ENCODE measurements at places on chromosomes 7 and 10.

DNA sequence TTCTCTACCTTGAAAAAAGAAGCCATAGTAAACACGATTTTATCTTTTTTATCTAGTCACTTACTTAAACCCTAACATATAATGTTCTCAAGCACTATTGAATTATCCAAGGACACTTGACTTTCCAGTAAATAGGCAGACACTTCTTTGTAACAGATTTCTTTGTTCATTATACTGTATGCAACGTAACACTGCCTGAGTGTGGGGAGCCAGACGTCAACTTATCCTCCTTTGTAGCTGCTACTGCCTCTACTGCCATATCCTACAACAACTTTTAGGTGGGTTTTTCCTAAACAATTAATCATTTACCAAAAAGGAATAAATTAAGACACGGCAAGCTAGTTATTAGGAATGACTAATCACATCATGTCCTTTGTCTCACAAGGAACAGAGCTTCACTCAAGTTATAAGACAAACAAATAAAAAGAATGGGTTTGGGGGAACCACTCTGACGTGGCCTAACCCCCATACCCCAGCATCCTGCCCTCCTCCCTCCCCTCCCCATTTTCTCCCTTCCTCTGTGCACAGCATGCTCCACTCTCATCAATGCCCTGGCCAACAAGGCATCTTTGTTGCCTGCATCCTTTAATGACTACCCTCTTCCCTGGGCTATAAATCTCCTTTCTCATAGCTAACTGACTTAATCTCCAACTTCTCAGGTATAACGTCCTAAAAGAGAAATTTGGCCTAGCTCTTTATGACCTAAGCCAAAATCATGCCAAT lies 43.3 kb downstream of the DOCK4 start:
- DNase-seq, result no peak

DNA sequence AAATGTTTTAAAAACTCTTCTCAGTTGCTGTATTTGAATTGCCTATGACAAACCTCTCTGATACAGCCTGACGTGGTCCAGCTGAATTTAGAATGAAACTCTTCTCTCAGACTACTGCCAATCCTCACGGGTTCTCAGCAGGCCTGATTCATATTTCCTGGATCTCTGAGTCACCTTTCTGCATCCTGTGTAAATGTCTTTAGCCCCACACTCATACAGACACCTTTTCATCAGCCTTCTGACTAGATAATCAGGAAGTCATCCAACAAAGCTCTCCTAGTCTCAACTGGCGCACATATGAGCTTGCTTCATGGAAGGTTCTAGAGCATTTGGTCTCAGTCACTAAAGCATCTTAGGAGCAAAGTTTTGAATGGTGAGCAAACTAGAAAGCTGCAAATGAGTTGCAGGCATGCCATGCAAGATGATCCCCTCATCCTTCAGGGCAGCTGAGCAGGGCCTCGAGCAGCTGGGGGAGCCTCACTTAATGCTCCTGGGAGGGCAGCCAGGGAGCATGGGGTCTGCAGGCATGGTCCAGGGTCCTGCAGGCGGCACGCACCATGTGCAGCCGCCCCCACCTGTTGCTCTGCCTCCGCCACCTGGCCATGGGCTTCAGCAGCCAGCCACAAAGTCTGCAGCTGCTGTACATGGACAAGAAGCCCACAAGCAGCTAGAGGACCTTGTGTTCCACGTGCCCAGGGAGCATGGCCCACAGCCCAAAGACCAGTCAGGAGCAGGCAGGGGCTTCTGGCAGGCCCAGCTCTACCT lies 182.8 kb downstream of the ARHGAP12 start:
- DNase-seq, result peak; percentile 47

GRCh38 chr7:26948617-26949118 lies 84.3 kb upstream of the SKAP2 start:
- DNase-seq, result no peak

DNA sequence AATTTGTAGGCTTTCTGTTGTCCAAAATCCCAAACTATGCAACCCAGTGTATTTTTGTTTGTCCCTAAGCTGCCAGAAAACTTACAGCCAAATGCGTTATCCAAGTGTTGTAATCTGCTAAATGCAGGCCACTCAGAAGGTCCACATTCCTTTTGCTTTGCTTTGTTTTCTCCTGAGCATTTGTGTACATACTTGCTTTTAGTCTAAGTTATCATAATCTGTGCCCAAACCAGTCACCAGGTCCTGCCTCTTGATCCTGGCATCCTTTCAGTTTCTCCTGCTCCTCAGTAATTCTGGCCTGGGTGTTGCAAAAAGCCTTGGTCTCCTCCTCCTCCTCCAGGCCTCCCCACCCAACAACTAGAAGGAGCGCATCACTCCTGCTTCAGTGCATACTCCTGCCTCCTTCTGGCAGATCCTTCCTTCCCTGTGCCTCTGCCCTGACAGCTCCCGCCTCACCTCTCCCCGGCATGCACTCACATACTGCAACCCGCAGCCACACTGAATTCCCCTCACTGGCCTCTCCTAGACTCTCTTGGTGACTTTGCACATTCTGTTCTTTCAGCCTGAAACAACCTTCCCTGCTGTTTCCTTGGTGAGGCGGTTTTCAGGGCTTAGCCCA lies 2.3 kb downstream of the DENND2A start:
- DNase-seq, result no peak
